ENCODE measurements at places on chromosomes 6 and 20.

DNA sequence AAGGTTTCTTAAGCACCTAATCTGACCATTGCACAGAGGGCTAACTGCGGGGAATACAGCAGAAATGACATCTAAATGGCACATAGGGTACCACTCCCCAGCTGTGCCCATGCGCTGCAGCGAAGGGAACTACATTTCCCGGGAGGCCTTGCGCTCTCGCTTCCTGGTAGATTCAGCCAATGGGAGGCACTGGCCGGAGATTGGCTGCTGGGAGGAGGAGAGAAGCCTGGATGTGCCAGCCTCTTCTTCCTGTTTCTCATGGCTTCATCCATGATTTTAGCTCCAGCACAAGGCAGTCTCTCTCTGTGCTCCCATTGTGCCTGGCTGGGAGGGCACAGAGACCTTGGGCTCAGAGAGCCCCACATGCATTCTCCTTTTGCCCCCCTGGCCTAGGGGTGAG, 101.7 kb upstream of the FOXA2 start:
- DNase-seq: no peak

DNA sequence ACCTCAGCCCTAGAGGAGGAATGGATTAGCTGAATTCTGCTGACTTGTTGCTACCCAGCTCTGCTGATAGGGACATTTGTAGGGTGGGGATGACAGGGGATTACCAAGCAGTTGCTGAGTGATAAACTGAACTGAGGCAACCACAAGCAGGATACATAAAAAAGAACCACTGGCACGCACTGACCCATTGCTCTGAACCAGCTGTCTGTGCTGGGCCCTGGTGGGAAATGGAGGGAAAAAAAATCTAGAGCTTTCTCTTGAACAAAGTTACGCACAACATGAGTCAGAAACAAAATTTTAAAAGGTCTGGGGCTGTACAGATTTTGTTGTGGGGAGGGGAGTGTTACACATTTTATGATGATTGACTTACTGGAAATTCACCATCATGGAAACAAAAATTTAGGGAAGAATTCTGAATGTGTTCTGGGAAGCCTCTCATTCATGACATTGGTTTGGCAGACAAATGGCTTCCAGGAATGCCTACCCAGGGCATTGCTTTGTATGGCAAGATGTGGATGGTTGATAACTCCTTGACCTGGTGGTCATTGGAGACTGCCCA, 37.7 kb downstream of the FOXO3 start:
- DNase-seq: peak; percentile 10

- peak; percentile 9 for DNase-seq
Observed at GRCh38 chr6:80133020-80133419, 26.5 kb downstream of the BCKDHB start.

DNA sequence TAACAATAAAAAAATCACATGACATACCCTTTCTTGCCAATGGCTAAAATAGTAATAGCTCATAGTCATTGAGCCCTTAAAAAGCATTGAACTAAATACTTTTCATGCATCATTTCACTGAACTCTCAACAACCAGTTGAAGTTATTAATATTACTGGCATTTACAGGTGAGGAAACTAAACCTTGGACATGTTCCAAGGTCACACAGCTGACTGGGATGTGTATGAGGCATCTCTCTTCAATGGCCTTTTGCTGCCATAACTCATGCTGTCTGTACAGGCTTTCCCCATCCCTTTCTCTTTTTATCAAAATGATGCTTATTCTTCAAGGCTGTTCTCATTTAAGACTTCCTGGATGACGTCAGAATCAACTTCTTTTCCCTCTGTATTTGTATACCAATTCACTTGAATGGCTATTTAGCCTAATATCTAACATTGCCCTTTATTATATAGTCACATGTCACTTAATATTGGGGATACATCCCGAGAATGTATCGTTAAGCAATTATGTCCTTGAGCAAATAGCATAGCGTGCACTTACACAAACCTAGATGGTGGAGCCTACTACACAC, 476.4 kb downstream of the KIF16B start:
- no peak for DNase-seq

DNA sequence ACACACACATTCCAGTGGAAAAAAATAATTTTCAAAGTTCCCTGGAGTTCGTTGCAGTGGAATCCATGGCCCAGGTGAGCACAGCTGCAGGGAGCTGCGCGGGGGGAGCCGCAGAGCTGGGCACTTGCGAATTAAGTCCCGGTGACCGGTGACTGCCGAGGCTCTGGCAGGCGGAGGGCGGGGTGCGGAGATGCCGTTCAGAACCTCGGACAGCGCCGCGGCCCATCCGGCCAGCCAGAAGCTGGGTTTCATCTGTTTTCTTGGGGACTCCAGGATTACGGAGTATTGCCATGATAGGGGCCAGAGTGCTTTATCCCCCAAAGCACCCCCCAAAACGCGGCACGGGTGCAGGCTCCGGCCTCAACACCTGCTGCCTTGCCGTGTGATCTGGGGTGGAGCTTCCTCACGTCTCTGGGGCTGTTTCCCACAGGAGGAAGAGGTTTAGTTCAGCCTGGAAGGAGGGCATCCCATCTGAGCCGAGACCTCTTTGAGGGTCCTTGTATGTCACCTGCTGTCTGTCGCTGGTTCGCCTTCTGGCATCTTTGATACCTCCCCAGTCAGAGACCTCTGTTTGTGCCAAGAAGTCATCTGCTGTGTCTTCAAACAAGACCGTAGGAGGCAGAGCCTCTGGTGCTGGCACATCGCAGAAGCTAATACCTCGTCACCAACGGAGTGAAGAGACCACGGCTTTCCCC, 99.4 kb downstream of the YTHDF1 start:
- DNase-seq: no peak

DNA sequence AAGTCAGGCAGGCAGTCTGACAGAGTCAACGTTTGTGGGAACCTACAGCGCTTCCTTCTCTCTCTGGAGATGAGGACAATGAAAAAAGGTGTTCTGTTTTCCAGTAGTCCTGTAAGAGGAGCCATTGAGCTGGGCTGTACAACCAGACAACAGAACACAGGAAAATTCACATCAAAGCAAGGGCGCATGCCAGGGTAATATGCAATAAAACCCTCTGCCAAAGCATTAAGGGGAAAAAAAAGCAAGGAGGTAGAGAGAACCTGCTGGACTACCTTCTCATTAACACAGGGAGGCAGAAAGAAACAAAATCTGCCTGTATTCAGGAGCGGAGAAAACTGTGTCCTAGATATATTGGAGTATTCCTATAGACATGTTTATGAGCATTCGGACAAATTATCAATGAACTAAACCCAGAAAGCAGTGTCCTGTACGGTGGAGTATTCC, 1.3 kb downstream of the RNF24 start:
- no peak for DNase-seq
